A549 treated with DMSO at 1 μM for 4 hours (cell line): ENCODE measurements at places on chromosomes 13 and 19. TPM values are rescaled to one million over a fixed set of nuclear protein-coding genes. Genes with fewer than 3 reads are reported as not detected.

MIR17HG gene
- 0.97 to 2.0 TPM (median 1.5 TPM) in 5 replicates for total RNA-seq

GAPDHS gene
- total RNA-seq = not detected in 5 replicates

ZNF723 gene
- not detected in 5 replicates for total RNA-seq

GGACT gene
- 2.7 to 5.6 TPM (median 3.9 TPM) in 5 replicates for total RNA-seq

YJEFN3 gene
- 1.6 to 5.2 TPM (median 3.5 TPM) in 5 replicates for total RNA-seq

FUT2 gene
- total RNA-seq = not detected in 5 replicates

PGLYRP1 gene
- not detected in 5 replicates for total RNA-seq

KIR2DL4 gene
- not detected in 5 replicates for total RNA-seq

CASP14 gene
- not detected in 5 replicates for total RNA-seq

TMPRSS9 gene
- total RNA-seq = 0.02 to 0.08 TPM in 2 of 5 replicates, not detected in the others

C13orf42 gene
- not detected in 5 replicates for total RNA-seq

SIGLECL1 gene
- not detected in 5 replicates for total RNA-seq

THSD1 gene
- total RNA-seq = 9.4 to 13.6 TPM (median 10.3 TPM) in 5 replicates

SLC10A2 gene
- total RNA-seq = not detected in 5 replicates

ZNF845 gene
- total RNA-seq = 3.5 to 4.6 TPM (median 4.2 TPM) in 5 replicates

TYROBP gene
- 0.31 TPM in 1 of 5 replicates, not detected in the others for total RNA-seq

LRRC25 gene
- total RNA-seq = not detected in 5 replicates

SLC25A41 gene
- 0.13 to 0.20 TPM (median 0.16 TPM) in 4 of 5 replicates, not detected in the other for total RNA-seq

ELSPBP1 gene
- total RNA-seq = 0.10 TPM in 1 of 5 replicates, not detected in the others

UBE2L5 gene
- not detected in 5 replicates for total RNA-seq

CD209 gene
- not detected in 5 replicates for total RNA-seq

CHST8 gene
- total RNA-seq = 0.05 to 0.13 TPM (median 0.11 TPM) in 4 of 5 replicates, not detected in the other

CD177 gene
- 0.16 to 0.25 TPM (median 0.21 TPM) in 4 of 5 replicates, not detected in the other for total RNA-seq

ZNF737 gene
- total RNA-seq = not detected in 5 replicates

AZU1 gene
- total RNA-seq = 0.14 to 0.34 TPM (median 0.22 TPM) in 4 of 5 replicates, not detected in the other

TMEM150B gene
- not detected in 5 replicates for total RNA-seq

VSTM1 gene
- 0.48 to 1.0 TPM (median 0.62 TPM) in 5 replicates for total RNA-seq

KIR3DL1 gene
- not detected in 5 replicates for total RNA-seq

NLRP5 gene
- total RNA-seq = not detected in 5 replicates

ZNF497 gene
- total RNA-seq = 0.80 to 1.7 TPM (median 1.5 TPM) in 5 replicates

KLK12 gene
- not detected in 5 replicates for total RNA-seq

ZSWIM4 gene
- 6.9 to 11.1 TPM (median 10.6 TPM) in 5 replicates for total RNA-seq

LGALS14 gene
- total RNA-seq = not detected in 5 replicates

KLK8 gene
- not detected in 5 replicates for total RNA-seq

POU4F1 gene
- 0.63 to 1.0 TPM (median 0.99 TPM) in 5 replicates for total RNA-seq

UBL5 gene
- total RNA-seq = 383 to 465 TPM (median 403 TPM) in 5 replicates

RDH8 gene
- total RNA-seq = 0.26 to 0.63 TPM (median 0.44 TPM) in 5 replicates

NCR1 gene
- not detected in 5 replicates for total RNA-seq

EFNA2 gene
- 1.1 to 2.1 TPM (median 1.4 TPM) in 5 replicates for total RNA-seq

CEACAM20 gene
- 0.06 to 0.12 TPM (median 0.10 TPM) in 3 of 5 replicates, not detected in the others for total RNA-seq

PEX11G gene
- total RNA-seq = 1.7 to 2.3 TPM (median 1.9 TPM) in 5 replicates

CYP4F2 gene
- total RNA-seq = 0.07 to 0.20 TPM (median 0.11 TPM) in 4 of 5 replicates, not detected in the other

ATP4A gene
- total RNA-seq = 0.10 TPM in 1 of 5 replicates, not detected in the others

S1PR2 gene
- total RNA-seq = 1.1 to 1.6 TPM (median 1.2 TPM) in 5 replicates

PROZ gene
- total RNA-seq = not detected in 5 replicates

SYCN gene
- not detected in 5 replicates for total RNA-seq

ACP5 gene
- total RNA-seq = 0.16 to 0.66 TPM (median 0.17 TPM) in 3 of 5 replicates, not detected in the others
